ENCODE measurements at places on chromosomes 7 and 10. TPM values are rescaled to one million over a fixed set of nuclear protein-coding genes. Genes with fewer than 3 reads are reported as not detected.

Gene CYP2C18
- not detected for total RNA-seq

Gene NAT16
- total RNA-seq, result not detected

Gene AGMO
- not detected for total RNA-seq

Gene SHH
- total RNA-seq, result not detected

Gene CFAP46
- 2.4 TPM for total RNA-seq

Measured in thoracic aorta endothelial cell (primary cell).